ENCODE measurements at places on chromosomes 7 and 10. TPM values are rescaled to one million over a fixed set of nuclear protein-coding genes. Genes with fewer than 3 reads are reported as not detected.

DNA sequence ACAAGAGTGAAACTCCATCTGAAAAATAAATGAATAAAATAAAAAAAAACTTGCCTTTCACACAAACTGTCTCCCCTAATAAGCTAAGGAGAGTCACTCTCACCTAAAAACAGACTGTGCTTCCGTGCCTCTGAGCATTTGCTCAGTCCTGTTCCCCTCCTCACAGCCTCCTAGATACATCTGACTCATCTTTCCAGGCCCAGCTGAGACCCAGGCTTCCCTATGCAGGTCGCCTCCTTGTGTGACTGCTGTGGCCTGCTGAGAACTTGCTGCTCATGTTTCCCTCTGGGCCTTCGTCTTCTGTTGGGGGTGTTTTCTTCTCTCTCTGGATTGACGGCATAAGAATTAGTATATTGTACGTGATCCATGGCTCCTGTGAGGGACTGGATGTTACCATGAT lies 777.7 kb downstream of the LRMDA start:
- no peaks in the 10 kb centered on the region for H3K4me1 ChIP-seq
- no peak overlapping the region for H3K27ac ChIP-seq
- no peaks in the 10 kb centered on the region for H3K36me3 ChIP-seq
- H3K27me3 ChIP-seq = no peaks in the 10 kb centered on the region
- no peak for DNase-seq
- no peak overlapping the region for H3K4me3 ChIP-seq

GRCh38 chr7:120370954-120371353 lies 98.0 kb downstream of the KCND2 start:
- H3K27me3 ChIP-seq = no peaks in the 10 kb centered on the region
- no peaks in the 10 kb centered on the region for H3K4me1 ChIP-seq
- no peak overlapping the region for H3K27ac ChIP-seq
- no peaks in the 10 kb centered on the region for H3K36me3 ChIP-seq
- H3K4me3 ChIP-seq = no peak overlapping the region

DNA sequence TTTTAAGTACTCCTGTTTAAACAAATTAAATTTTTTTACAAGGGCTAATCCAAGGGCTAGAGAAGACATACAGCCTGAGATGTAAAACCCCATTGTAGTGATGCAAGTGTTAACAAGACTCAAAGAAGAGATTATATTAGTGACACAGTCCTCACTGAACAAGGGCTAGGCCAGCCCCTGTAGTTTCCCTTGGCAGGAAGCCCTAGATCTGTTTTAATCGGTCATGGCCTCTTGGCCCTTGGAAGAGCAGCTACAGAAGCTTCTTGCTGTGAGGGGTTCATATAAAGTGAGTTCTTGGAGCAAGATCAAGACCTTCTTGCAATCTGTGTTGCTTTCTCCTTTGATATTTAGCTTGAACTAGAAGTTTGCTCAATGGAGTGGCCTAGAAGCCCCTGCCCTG lies 1339.4 kb downstream of the XPNPEP1 start:
- no peaks in the 10 kb centered on the region for H3K36me3 ChIP-seq
- H3K27me3 ChIP-seq = no peaks in the 10 kb centered on the region
- H3K4me1 ChIP-seq = no peaks in the 10 kb centered on the region
- no peak overlapping the region for H3K4me3 ChIP-seq

DNA sequence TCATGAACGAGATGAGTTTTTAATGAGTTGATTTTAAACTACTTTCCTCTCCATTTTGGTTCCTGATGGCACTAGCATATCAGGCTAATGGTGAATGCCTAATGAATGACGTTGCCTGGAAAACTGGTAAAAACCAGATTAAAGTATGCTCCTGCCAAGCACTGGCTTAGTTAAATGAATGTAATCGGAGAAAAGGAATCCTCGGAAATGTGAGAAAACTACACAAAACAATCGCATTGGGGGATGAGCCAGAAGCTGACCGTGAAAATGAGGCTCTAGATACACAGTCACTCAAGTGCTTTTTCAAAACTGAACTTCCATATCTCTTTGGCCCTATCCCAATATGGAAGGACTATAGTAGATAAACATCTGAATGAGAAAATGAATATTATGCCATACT lies 153.8 kb upstream of the COL1A2 start:
- H3K4me3 ChIP-seq = no peak overlapping the region
- no peak overlapping the region for H3K27ac ChIP-seq
- no peaks in the 10 kb centered on the region for H3K27me3 ChIP-seq
- DNase-seq = no peak
- H3K4me1 ChIP-seq = no peaks in the 10 kb centered on the region

The IDI2 gene
- not detected for total RNA-seq
